Fibroblast of skin of left biceps (primary cell): ENCODE measurements at places on chromosomes 5 and 9.

DNA sequence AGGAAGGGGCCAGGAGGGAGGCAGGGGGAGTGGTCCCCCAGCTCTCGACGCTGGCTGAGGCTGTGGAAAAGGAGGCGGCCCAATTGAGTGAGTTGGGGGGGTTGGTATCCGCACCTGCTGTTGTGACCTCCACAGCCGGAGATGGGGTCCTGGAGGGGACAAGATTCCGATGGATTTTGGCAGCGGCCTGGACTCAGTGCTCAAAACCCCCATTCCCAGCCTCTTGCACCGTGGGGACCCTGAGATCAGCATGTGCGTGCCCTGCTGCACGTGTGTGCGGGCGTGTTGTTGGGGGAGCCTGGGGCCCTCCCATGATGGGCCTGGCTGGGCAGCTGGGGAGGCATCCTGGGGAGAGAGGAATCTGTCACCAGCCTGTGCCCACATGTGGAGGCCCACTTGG is 15.0 kb downstream of the CNTFR start:
- no peak for DNase-seq

- no peak for DNase-seq
Observed at GRCh38 chr9:115232181-115232774, 114.3 kb upstream of the TNC start.

- DNase-seq, result no peak
Observed at GRCh38 chr9:81984928-81985327, 3.6 kb upstream of the SPATA31D1 start.

DNA sequence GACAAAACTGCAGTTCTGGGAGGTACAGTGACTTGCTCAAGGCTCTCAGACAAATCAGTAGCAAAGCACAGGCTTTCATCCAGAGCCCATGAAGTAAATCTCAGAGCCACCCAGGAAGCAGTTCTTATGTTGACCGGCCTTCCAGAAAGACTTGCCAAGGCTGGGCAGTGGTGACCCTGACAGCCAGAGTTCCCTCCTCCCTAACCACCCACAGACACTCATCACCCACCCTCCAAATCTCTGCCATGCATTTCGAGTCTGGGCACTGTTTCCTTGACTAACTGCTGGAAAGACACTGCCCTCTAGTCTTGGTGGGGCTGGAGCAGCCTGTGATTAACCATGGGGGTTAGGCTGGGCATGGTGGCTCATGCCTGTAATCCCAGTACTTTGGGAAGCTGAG is 21.5 kb downstream of the NEURL1B start:
- DNase-seq, result no peak

DNA sequence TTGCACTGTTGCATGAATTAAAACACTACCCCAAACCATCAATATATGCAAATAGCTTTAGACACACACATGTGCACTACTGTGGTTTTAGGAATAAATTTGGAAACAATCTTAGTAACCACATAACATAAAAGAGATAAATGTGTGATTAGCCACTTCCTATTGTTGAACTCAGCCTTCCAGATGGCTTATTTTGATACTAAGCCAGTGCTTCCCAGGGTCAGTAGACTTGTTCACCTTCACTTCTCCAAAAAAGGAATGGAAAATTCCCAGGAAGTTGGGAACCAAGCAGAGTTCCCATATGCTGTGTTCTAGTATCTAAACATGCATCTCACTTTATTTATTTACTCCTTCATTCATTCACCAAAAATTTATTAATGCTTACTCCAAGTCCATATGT is 47.8 kb downstream of the SVEP1 start:
- peak; percentile 72 for DNase-seq

DNA sequence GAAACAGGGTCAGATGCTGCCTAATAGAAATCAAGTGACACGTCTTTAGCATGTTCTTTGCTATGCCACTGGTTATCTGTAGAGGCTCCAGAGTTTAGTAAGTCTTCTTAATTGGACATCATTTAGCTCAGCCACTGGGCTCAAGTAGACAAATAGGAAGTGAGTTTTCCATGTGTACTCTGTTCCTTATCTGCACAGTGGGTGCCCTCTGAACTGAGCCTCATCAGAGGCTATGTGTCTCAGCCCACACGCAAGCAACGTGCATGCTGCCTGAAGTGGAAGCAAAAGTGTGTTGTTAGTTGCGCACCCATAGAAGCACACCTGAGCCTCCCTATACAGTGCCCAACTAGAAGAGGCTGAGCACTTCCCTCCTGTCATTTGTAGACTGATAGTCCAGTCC is 134.7 kb downstream of the SEMA5A start:
- no peak for DNase-seq

- no peak for DNase-seq
Observed at GRCh38 chr5:6468104-6468503, 19.4 kb downstream of the UBE2QL1 start.
